ENCODE measurements at places on chromosomes 4 and X. TPM values are rescaled to one million over a fixed set of nuclear protein-coding genes. Genes with fewer than 3 reads are reported as not detected.

DNA sequence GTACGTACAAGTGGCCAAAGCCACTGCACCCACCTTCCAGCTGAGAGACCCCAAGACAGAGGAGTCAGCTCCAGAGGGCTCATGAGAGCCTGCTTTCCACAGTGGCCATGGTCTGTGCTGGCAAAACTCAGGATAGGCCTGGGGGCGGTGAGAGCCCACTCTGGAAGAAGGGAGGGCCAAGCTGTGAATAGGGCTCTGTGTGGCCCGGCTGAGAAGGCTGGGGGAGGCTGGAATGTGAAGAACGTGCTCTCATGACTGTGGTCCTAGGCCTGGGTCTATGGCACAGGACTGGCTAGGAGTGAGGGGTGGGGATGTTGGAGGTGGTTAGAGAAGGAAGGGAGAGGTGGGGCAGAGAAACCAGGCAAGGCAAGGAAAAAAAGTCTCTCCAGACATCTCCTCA is 13.3 kb downstream of the STARD8 start:
- no peak for DNase-seq

DNA sequence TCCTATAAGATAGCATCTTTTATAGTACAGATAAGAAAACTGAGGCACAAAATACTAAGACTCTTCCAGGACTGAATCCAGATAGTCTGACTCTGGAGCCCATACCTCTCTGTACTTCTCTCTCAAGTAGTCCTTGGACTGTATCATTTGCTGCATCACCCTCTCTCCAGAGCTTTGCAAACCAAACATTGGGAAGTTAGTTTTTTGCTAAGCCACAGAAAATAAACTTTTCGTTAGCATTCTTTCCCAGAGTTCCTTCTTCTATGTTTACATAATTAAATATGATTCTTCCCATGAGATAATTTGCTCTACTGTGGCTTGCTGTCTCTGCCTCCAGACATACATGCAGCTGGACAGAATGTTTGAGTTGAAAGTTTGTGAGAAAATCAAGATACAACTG is 22.0 kb downstream of the PPEF2 start:
- no peak for DNase-seq

- DNase-seq: no peak
These were observed 158.5 kb downstream of the MID1IP1 start for GRCh38 chrX:38959736-38960135.

DNA sequence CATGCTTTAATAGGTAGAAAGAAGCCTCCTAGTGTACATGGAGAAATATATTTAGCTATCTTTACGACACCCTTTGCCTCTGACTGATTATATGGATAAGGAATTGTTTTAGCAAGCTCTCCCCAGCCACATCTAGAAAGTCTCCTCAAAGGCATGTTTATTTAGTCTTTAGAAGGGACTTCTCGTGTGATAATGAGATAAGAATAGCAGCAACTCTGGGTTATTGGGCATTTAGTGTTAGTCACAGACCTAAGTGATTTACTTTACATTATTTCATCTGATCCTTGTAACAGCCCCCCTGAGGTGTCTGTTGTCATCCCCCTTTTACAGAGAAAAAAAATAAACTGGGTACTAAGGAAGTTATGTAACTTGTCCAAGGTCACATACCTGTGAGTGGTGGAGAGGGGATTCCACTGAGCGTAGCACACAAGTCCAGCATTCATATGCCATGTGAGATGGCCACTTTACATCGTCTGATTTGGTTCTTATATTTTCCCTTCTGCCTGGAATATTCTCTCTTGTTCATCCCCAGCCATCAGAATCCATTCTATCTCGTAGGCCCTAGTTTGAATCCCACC is 77.7 kb downstream of the TSPAN7 start:
- DNase-seq: no peak

ADH1B gene
- 4,444 TPM for total RNA-seq

HTT-AS gene
- total RNA-seq: not detected
